Renal pelvis (tissue), 12 donors: ENCODE measurements at places on chromosomes 2 and 18. TPM values are rescaled to one million over a fixed set of nuclear protein-coding genes. Genes with fewer than 3 reads are reported as not detected.

GRCh38 chr2:218748741-218749441 lies 33.1 kb upstream of the CYP27A1 start:
- DNase-seq = no peak

Gene MTCL1
- 37.5 TPM for polyA plus RNA-seq

Gene FAM98A
- polyA plus RNA-seq = 48.5 TPM

Gene VWA3B
- polyA plus RNA-seq = 0.61 TPM

- DNase-seq = no peak
These were observed 149.6 kb upstream of the SH3BP4 start for GRCh38 chr2:234802071-234802844.

GRCh38 chr2:58896638-58897037 lies 655.5 kb upstream of the FANCL start:
- peak; percentile 19 for DNase-seq

DNA sequence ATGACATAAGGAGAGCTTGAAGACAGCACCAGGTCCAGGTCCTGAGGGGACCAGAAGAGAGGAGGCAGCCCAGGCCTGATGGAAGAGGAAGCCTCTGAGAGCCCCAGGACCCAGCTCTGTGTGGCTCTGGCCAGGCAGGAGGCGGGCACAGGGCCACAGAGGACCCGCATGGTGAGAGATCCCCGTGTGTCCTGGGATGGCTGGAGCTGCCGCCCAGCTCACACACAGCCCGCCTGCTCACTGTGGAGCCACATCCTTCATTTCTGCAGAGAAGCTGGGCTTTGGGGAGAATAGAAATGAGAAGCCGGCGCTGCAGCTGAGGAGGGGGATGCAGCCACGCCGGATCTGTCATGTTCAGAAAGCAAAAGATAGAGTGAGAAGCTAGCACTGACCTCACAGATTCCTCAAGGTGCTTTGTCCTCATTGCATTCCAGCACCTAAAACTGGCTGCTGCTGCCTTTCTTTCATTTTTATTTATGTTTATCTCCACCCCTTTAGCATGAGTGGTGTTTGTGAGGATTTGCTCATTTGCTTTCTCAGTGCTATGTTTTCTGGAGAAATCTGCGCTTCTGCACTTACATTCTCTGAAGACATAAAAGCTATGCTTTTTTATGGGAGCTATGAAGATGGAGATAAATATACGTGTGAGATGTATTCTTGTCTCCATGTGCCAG lies 307.6 kb upstream of the MYT1L start:
- no peak for DNase-seq

DNA sequence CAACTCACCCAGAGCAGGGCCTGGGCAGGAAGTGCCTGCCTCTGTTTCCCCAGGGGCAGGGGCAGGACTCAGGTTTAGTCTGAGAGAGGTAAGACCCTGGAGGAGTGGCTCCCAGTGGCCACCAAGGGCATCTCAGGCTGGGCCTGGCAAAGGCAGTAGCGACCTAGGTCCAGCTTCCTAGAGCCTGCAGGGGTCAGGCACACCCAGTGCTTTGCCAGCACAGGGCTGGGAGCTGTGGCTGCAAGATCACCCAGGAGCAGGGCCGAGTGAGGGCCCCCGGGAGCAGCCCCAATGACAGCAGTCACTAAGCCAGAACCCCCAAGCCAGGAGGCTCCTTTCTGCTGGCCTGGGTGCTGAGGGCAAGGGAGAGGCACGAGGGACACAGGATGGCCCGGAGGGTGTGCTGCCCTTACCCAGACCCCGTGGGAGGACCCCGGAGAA lies 8.8 kb upstream of the DUSP2 start:
- DNase-seq = no peak

- no peak for DNase-seq
These were observed 111.3 kb upstream of the NDUFV2 start for GRCh38 chr18:8991155-8991554.

Gene MAL
- 283 TPM for polyA plus RNA-seq

Gene AQP4
- 0.64 TPM for polyA plus RNA-seq

DNA sequence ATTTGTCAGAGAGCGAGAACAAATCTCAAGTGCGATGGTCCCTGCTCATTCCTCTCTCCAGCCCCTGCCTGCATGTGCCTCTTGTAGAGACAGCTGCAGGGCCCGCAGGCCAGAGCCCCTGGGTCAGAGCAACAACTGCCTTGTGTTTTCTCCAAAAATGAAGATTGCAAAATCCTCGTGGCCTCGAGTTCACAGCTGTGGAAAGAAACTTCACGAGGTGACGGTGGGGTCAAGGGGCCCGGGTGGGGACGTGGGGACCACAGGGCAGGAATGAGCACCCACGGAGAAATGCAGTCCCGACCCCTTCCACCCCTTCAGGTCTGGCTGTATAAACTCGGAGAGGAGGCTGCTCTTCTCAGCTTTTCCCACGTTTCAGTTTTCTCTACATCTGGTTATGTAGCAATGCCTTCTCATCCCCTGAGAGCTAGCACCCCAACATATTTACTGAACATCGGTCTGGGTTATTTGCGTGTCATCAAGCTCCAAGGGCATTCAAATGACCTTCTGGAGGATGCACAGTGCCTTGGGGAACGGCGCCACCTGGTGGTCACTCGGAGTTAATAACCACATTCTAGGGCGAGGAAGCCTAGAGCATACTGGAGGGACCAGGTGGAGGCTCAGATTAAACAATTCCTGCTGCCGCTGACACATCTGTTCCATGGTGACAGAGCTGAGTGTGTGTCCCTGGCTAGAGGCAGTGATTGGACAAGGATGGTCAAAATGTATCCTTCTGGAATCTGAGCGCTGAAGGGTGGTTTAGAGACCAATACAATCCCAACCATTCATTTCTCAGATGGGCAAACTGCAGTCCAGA lies 91.4 kb upstream of the CYRIA start:
- DNase-seq = peak; percentile 62

Gene MAP3K19
- 0.30 TPM for polyA plus RNA-seq

- DNase-seq = no peak
These were observed 625.3 kb upstream of the LRRTM4 start for GRCh38 chr2:78147466-78147865.

Gene ST8SIA5
- polyA plus RNA-seq = 0.78 TPM

Gene CXCR1
- polyA plus RNA-seq = 0.07 TPM

GRCh38 chr2:23393722-23394121 lies 8.7 kb downstream of the KLHL29 start:
- no peak for DNase-seq

Gene GPR45
- polyA plus RNA-seq = not detected

- DNase-seq = no peak
These were observed 806.4 kb downstream of the TRIB2 start for GRCh38 chr2:13522917-13523821.

Gene IL1B
- polyA plus RNA-seq = 0.27 TPM

DNA sequence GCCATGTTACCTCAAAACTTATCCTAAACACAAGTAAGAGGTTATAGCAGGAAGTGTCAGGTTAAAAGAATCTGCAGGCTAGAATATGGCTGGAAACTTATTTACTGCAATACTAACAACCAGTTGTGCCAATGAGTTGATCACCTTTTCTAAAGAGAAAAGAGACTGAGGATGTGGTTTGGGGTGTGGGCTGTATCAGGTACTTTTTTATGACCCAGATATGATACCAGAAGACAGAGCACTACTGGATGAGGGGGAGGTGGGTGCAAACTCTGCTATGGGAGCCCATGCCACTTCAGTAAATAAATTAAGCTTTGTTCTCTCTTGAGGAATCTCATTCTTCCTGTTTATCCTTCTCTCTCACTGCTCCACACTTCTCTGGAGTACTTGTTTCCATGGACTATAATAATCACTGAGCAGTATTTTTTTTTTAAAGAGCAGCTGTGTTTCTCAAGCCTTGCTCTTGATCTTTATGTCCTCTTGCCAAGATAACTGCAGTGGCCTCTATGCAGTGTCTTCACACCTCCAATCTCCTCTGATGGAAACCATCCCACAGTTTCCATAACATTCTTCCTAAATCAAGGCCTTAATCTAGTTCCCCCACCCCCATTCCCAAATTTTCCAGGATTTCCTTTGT lies 51.2 kb upstream of the NOSTRIN start:
- no peak for DNase-seq

- DNase-seq = no peak
These were observed 38.0 kb downstream of the HJURP start for GRCh38 chr2:233816334-233816733.

- no peak for DNase-seq
These were observed 71.4 kb downstream of the HDAC4 start for GRCh38 chr2:239329284-239329971.

DNA sequence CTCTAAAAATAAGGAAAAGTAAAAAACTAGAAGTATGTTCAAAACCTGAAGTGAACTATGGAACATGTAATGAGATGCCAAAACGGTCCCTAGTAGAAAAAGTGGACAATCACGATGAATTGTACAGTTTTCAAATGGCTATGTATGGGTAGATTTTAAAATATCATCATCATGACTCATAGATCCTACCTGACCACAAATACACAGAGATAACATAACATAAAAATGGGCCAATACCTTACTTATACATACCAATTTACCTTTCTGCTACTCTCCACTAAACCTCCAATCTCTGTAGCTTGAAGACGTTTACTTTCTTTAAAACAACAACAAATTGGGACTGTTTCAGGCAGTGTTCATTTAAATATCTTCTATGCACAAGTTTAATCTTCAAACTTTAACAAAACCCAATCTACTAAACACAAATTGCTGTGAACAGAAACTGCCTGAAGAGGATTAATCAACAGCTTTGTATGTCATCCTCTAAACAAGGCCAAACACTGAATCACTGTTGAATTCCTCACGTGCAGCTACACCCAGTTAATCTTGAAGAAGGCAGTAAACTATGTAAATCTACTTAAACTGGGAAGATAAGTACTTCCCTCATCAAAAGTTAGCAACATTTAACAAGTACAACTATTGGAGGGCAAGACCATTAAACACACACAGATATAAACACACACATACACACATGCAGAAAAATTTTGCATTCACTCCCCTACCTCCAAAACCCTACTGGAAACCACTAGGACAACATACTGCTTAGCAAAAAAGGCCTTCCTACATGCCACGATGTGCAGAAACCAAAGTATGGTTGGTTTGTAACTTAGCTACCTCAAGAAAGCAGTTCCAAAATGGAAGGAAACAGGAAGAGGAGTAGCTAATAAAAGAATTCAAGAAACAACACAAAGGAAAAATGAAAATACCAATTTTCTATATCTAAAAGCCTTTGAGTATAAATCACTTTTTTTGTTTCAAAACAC lies 90.3 kb downstream of the RBMS1 start:
- no peak for DNase-seq

GRCh38 chr2:85635011-85635410 lies 19.0 kb downstream of the USP39 start:
- no peak for DNase-seq

DNA sequence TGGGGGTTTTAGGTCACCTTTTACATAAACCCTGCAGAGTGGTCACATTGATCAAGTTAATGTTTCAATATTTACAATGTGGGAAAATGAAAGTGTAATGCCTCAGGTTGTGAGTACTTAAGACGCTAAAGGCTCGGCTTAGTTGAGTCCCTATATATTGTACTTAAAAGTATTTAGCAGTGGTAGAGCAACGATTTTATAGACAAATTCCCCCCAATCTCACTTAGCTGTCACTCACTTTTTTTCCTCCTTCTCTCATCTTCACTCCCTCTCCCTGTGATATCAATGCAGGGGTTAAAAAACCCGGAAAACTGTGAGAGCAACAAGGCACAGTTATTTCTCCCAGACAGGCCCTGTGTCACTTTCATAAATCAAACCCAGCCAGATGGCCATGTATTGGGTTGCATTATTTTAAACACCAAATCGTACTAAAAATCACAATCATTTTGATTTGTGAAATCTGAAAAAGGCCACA lies 5.4 kb downstream of the POU3F3 start:
- no peak for DNase-seq

- no peak for DNase-seq
These were observed 39.5 kb downstream of the ZNF519 start for GRCh38 chr18:14092625-14093306.

- DNase-seq = no peak
These were observed 49.9 kb upstream of the RAB6C start for GRCh38 chr2:129929321-129930290.

DNA sequence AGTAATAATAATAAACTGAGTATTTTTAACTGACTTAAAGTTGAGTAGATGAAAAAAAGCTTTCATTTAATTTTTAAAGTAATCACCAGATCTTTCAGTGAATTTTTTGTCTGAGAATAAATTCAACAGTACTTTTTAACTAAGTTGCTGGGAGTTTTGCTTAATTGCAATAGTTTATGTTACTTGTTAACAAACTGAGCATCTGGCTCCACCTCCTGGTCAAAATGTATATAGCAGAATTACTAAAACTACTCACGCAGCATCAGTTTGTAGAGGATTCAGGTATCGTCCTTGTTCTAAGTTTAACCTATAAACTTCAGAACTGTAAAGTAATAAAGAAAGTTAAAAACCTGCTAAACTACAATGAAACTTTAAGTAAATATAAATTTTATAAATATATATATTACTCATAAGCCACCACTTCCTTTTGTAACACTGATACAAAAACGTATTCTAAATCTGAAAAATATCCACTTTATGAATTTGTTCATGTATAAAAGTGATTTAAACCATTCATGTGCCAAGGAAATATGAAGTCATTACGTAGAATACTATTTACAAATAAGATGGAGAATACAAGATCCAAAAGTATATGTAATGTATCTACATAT lies 21.3 kb downstream of the NOL10 start:
- peak; percentile 69 for DNase-seq

DNA sequence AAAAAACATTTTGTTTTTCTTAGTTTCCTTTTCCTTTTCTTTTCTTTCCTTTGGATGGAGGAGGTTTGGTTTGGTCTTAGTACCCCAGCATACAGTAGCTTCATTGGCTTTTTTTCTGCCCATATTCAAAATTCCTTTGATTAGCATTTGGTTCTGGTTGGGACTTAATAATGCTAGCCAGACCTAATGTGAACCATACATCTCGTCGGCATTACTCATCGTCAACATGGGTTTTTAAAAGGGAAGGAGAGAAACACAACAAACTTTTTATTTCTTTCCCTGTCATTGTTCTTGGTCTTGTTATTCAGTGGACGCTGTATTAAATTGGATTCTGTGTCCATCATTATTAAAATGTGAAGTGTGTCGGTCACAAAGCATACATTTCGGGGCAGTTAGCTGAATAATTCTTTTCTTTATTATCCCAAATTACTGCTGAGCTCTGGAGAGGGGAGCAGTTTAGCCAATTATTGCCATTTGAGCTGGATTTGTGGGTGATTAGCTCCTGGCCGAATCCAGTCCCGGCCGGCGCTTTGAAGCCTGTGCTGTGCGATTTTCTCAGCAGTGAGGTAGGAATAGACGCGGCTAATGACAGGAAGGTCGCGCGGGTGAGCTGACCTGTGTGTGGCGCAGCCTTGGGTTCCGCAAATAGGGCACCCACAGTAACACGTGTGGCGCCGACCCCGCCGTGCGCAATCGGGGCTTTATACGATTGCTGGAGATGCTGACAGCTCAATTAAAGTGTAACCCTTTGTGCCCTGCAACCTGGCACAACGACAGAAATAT lies 303.3 kb downstream of the GBX2 start:
- DNase-seq = no peak

DNA sequence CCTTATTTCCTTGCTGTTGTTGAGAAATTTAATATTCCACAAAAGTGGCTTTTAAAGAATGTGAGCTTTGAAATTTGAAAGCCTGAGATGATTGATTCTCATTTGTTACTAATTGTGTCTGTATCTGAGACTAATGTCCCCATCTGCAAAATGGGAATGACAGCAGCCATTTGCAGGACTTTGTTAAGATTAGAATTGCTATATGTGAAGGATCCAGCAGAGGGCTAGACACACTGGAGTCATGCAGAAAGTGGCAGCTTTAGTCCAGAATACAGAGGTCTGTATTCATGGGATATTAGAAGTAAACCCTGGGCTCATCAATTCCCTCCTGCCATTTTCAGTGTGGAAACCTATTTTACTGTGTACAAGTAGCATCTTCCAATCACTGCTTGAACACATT lies 296.5 kb upstream of the GYPC start:
- DNase-seq = no peak
